CD4-positive, alpha-beta T cell treated with Interleukin-6 at 100 ng/mL for 8 hours (primary cell): ENCODE measurements at places on chromosomes 11 and 22.

GRCh38 chr22:50676180-50676636 is 3.6 kb downstream of the SHANK3 start:
- DNase-seq = no peak

GRCh38 chr11:29937526-29937925 is 79.3 kb downstream of the KCNA4 start:
- no peak for DNase-seq

DNA sequence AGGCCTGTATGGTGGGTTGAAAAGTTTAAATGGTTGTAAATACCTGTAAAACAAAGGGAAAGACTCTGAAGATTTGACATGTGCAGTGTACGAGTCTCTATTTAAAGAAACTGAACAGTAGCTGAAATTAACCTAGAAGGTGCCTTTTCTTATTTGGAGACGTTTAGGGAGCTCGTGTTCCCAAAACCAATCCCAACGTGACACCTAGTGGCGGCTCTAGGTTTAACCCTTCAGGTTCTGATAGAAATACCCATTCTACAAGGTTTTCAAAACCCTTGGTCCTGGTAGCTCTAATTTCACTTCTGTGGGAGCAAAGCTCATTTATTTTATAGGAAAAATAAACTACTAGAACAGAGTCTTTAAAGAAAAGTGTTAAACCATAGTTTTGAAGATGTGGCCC is 258.3 kb downstream of the LRRC4C start:
- DNase-seq = no peak

DNA sequence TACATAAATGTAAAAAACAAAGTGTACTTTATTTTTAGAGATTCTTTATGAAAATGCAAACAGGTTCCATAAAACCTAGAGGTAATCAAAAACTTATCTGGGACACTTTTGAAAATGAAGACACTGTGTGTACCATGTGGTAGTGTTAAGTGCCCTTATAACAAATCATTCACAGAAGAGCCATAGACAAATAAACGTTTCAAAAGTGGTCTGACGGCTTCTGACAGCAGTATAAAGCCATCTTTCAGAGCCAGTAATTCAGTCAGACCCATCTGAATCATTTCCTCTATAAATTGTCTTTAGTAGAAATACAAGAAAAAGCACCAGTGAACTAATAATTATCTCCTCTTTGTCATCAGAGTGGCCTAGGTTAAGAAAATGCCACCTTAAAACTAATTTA is 100.0 kb downstream of the PAX6 start:
- DNase-seq = no peak

DNA sequence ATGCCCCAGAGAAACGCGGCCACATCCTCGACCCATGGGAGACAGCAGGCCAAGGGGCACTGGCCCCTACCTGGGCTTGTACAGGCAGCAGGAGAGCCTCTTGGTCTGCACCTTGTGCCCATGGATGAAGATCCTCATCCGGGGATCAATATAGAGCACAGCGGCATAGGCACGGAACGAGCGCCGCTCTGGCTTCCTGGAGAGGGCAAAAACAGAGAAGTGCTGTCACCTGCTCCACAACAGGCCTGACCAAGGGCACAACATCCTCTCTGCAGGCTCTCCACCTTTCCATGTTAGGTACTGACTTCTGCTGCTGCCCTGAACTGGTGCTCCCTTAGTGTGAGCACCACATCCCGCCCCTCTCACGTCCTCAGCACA is 27.2 kb downstream of the MORC2 start:
- DNase-seq = peak; percentile 27

DNA sequence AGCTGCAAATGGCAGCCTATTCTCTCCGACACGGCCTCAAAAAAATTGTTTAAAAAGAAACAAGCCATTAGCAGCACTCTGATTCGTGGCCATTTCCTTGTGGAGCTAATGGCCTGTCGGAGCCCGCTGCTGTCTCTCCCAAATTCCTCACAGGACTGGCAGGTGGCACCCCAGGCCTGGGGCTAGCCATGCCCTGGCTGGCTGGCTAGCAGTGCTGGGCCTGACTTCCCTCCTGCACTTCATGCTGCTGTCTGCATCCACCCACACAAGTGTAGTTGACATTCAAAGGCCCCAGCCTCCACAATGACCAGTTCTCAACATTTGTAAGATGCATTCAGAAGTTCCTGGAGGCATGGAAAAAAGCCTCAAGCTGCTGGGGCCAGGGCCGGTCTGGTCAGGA is 61.5 kb downstream of the SMCO4 start:
- no peak for DNase-seq
